Cortex of kidney (tissue), 1 donor: ENCODE measurements at places on chromosomes 4 and X.

DNA sequence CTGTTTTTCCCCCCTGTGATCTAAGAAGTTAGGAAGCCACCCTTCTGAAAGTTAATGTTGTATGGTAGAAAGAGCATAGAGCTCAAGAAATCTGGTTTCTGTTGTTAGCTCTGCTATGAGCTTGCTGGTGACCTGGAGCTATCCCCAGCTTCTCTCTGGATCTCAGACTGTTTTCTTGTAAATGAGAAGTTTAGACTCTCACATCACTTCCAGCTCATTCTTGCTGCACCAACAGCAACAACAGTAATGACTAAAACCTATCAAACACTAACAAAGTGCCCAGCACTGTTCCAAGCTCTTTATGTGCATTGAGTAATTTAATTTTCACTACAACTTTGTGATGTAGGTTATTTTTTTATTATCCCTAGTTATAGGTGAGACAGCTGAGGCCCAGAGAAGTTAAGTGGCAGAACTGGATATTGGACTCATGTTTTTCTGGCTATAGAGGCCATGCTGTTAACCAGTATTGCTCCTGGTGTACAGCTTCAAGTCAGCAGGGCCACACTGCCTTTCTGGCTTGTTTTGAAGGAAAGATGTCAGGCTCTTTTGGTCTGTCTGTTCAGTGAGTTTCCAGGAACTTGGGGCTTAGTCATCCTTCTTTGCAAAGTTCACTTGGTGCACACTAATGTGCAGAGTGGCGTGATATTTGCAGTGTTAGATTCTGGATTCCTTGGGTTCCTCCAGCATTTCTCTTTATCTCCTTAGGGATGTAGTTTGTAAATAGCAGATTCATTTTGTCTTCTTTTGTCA, 27.8 kb upstream of the TMEM164 start:
- no peak for DNase-seq

GRCh38 chr4:153506341-153507309, 40.5 kb downstream of the TMEM131L start:
- no peak for DNase-seq

DNA sequence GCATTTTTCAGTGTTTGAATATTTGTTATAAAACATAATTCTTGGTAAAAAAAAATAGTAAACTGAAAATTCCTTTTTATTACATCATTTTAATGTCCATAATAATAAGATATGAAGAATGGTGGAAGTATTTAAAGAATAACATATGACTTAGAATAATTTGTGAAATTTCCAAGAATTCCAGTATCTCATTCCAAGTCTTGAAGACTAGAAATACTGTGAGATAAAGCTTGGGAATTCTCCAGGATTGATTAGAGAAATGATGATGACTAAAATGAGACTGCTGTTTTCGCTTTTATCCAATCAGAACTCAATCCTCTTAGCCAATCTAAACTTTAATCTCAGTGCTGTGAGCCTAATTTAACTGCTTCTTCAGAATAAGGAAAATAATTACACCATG, 184.2 kb upstream of the HCCS start:
- DNase-seq: no peak

DNA sequence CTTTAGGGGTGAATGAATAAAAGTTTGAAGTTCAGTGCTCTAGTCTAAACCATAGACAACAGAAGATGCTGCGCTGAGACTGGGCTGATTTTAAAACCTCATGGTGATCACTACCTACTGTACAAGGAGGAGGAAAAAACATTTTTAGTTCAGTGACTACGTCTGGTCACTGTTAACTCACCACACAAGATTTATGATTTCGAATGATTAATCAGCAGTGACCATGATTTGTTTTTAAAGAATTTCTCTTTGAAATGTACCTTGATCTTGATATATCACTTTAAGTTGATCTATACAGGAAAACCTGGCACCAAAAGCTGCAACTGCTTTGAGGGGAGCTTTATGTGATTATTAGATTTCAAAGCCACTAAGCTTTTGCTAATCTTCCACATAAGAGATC, 286.3 kb downstream of the PDGFC start:
- DNase-seq: no peak

GRCh38 chr4:147388018-147388417, 92.9 kb upstream of the EDNRA start:
- no peak for DNase-seq

- DNase-seq: no peak
Observed at GRCh38 chr4:96598465-96598864, 758.6 kb downstream of the PDHA2 start.

DNA sequence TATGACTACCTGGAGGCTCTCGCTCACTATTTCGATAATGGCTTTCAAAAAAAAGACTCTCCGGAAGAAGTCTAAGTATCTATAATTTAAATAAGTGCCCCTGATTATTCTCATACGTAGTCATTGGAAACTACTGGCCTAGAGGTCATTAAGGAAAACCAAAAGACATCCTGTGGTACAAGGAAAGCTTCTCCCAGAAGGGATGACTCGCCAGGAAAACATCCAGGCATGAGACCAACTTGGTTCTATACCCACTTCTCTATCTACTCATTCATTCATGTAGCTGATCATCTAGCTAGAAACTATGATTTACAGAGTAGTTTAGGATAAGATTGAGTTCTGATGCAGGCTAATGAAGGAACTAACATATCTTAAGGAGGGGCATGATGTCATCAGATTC, 37.7 kb downstream of the SOX3 start:
- DNase-seq: no peak
